H9 (cell line): ENCODE measurements at places on chromosomes 16 and 17. TPM values are rescaled to one million over a fixed set of nuclear protein-coding genes. Genes with fewer than 3 reads are reported as not detected.
A peak's percentile ranks its signal among the peaks of the same experiment; 100 is the strongest.

DNA sequence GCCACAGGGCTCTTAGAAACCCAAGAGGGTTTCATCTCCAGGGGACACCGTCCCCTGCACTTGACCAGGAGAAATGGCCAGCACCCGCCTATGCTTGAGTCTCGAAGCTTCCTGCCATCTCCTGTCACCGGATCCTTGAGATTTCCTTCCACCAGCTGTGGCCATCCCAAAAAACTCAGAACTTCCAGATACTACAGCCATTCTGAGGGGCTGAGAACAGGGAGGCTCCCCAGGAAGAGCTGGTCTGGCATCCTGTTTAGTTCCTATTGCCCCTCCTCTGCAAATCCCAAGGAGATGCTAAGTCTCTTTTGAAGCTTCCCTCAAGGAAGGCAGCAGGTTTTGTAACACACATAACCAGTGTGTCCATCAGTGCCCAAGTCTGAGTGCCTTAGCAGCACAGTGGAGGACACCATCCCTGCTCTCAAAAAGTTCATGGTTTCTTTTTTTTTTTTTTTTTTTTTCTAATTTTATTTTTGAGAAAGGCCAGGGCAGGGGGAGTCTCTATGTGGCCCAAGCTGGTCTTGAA lies 2.0 kb downstream of the UBALD2 start:
- peaks cover 5% of the 10 kb centered on the region for H3K4me1 ChIP-seq
- DNase-seq, result no peak
- H3K27ac ChIP-seq, result no peak overlapping the region
- H3K36me3 ChIP-seq, result peaks cover 10% of the 10 kb centered on the region

DNA sequence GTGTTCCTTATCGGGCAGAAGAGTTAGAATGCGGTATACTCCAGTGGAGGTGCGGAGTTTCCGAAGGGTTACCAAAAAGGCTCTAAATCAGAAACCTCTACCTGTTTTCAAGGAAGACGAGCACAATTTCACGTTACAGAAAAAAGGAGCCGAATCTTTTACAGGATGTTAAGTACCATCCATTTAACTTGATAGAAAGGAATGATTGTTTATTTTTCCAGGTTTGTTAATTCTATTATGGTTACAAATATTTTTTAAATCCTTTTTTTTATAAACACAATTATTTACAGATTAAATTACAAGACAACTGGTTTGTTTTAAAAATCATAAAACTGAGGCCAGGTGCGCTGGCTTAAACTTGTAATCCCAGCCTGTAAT lies 18.2 kb downstream of the ZNF213 start:
- H3K4me1 ChIP-seq, result no peaks in the 10 kb centered on the region
- H3K27me3 ChIP-seq, result no peaks in the 10 kb centered on the region; the same call in 1 of the 2 replicates
- no peak for DNase-seq

CDRT15L2 gene
- total RNA-seq, result not detected in 2 replicates

GRCh38 chr17:4032738-4033137 lies 68.5 kb upstream of the ATP2A3 start:
- H3K4me1 ChIP-seq, result no peaks in the 10 kb centered on the region
- peak; percentile 58 for DNase-seq
- no peak overlapping the region for H3K4me3 ChIP-seq
- no peak overlapping the region for H3K27ac ChIP-seq
- H3K36me3 ChIP-seq, result peaks cover 25% of the 10 kb centered on the region

DNA sequence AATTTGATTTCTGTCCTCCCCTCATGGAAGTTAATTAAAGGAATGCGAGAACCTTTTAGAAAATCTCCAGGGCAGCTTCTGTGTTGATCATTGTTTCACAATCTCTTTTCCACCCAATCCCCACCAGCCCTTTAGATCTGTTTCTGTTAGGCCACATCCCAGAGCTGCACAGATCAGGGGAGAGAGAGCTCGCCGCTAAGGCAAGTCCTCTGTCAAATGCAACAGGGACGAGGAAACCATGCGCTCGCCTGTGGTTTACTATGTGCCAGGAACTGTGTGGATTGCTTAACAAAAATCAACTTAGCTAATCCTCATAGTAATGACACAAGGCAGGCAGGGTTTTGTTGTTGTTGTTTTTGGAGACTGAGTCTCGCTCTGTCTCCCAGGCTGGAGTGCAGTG lies 115.4 kb downstream of the SALL1 start:
- peaks cover 9% of the 10 kb centered on the region; the same call in 1 of the 2 replicates for H3K4me1 ChIP-seq
- H3K27me3 ChIP-seq, result no peaks in the 10 kb centered on the region
- DNase-seq, result no peak
- H3K4me3 ChIP-seq, result no peak overlapping the region
- H3K36me3 ChIP-seq, result no peaks in the 10 kb centered on the region

DNA sequence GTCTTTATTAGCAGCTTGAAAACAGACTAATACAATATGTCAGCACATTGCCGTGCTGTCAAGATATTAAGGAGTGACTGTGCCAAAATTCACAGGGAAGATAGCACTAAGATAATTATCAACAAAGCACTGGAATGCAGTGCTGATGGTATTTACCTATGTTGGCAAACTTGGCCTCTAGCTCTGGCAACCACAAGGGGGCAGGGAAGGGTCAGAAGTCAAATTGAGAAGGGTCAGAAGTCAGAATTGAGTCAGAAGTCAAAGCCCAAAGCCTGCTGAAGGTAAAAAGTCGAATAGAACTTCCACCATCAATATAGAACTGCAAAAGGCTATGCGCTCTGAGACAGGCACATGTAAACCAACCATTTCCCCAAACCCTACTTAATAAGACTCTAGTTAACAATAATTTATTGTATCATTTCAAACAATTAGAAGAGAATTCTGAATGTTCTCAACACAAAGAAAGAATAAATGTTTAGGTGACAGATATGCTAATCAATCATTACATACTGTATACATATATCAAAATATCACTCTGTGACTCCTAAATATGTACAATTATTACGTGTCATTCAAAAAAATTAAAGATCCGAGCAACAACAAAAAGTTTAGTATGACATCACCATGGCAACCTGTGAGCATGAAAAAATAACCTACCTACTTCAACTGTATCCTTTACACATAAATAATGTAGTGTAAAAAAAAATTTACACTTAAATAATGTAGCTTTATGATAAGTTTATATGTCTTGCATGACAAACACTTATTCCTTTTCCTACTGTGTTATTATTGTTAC lies 916.1 kb downstream of the KCNJ2 start:
- no peak overlapping the region for H3K4me3 ChIP-seq
- no peak overlapping the region for H3K27ac ChIP-seq
- DNase-seq, result peak; percentile 79
- H3K36me3 ChIP-seq, result no peaks in the 10 kb centered on the region
- no peaks in the 10 kb centered on the region for H3K27me3 ChIP-seq

GRCh38 chr16:4519274-4520058 lies 19.1 kb downstream of the CDIP1 start:
- H3K27me3 ChIP-seq, result no peaks in the 10 kb centered on the region
- DNase-seq, result no peak
- H3K4me3 ChIP-seq, result no peak overlapping the region
- H3K36me3 ChIP-seq, result peaks cover 4% of the 10 kb centered on the region
- H3K27ac ChIP-seq, result no peak overlapping the region

GRCh38 chr16:58324792-58325191 lies 30.0 kb upstream of the PRSS54 start:
- H3K36me3 ChIP-seq, result no peaks in the 10 kb centered on the region
- no peak for DNase-seq
- no peak overlapping the region for H3K27ac ChIP-seq
- H3K27me3 ChIP-seq, result no peaks in the 10 kb centered on the region

DNA sequence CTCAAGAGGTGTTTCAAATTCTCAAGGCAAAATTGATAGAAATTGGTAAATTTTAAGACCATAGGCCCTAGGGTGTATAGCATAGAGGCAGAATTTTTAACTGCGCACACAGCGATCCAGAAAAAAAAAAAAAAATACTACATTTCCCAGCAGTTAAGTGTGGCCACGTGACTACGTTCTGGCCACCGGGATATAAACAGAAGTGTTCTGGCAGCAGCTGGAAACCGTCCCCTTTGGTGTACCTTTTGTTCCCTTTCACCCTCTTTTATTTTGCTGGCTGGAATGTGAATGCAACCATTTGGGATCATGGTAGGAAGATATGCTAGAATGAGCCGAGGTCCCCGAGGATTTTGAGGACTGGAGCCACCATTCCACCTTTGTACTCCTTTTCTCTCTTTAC lies 52.7 kb upstream of the AKAP1 start:
- no peak overlapping the region for H3K27ac ChIP-seq
- H3K4me1 ChIP-seq, result no peaks in the 10 kb centered on the region; the same call in 1 of the 2 replicates
- H3K36me3 ChIP-seq, result peaks cover 11% of the 10 kb centered on the region

DNA sequence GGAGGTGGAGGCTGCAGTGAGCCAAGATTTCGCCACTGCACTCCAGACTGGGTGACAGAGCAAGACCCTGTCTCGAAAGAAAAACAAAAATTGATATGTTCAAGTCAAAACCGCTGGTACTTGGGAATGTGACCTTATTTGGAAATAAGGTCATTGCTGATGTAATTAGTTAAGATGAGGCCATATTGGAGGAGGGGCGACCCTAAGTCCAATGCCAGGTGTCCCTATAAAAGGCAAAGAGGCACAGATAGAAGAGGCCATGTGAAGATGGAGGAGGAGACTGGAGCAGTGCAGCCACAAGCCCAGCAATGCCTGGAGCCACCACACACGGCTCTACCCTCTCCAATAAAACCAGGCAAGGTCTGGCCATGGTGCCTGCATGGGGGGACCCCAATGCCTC lies 50.8 kb upstream of the JPH3 start:
- no peak overlapping the region for H3K4me3 ChIP-seq
- no peaks in the 10 kb centered on the region for H3K27me3 ChIP-seq
- DNase-seq, result no peak

GRCh38 chr17:76382803-76383545 lies 1.4 kb upstream of the SPHK1 start:
- H3K27me3 ChIP-seq, result peaks cover 16% of the 10 kb centered on the region; the same call in 1 of the 2 replicates
- 0 out of 2 replicates have a peak, but pooled peaks cover 2% of the 10 kb centered on the region for H3K4me1 ChIP-seq
- no peak overlapping the region for H3K27ac ChIP-seq
- peaks cover 2% of the 10 kb centered on the region; the same call in 1 of the 3 replicates for H3K36me3 ChIP-seq
- H3K4me3 ChIP-seq, result peak overlapping the region; percentile 96

DNA sequence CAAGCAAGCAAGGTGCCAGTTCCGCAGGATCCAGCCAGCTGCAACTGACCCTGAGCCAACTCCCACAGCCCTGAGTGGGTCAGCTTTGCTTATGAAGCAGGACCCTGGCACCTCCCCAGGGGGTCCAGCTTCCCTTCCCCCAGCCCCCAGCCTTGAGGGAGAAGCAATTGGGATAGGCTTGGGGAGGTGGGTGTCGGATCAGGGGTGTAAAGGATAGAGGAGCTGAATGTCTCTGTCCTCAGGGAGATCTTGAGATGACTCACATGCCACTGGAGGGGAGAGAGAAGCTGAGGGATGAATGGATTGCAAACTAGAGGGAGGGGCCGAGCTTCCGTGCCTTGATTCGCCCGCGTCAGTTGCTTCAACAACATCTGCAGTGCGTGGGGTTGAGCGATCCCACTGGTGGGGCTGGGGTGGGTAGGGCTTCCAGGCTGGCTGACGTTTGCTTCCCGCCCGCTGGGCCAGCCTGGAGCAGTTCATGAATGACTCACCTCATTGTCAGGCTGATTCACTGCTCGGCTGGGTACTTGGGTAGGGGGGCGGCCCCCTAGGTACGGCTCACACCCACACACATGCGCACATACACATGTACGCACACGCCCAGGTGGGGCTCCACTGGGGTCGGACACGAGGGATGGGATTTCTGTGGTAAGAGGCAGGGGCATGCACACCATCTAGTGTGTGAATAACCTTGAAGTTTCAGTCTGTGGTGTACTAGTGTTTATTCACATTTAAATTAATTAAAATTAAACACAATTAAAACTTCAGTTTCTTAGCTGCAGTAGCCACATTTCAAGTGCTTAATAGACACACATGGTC lies 3.6 kb upstream of the HROB start:
- H3K4me1 ChIP-seq, result peaks cover 5% of the 10 kb centered on the region; the same call in 1 of the 2 replicates
- DNase-seq, result peak; percentile 93
- no peaks in the 10 kb centered on the region for H3K27me3 ChIP-seq
- H3K4me3 ChIP-seq, result peak overlapping the region; percentile 50
- no peak overlapping the region for H3K27ac ChIP-seq

GRCh38 chr16:88869673-88869980 lies 3.2 kb upstream of the PABPN1L start:
- H3K4me1 ChIP-seq, result no peaks in the 10 kb centered on the region
- DNase-seq, result no peak
- H3K36me3 ChIP-seq, result no peaks in the 10 kb centered on the region

GRCh38 chr17:57552114-57552624 lies 192.9 kb downstream of the CCDC182 start:
- peak; percentile 89 for DNase-seq
- no peak overlapping the region for H3K4me3 ChIP-seq
- no peaks in the 10 kb centered on the region for H3K27me3 ChIP-seq
- no peaks in the 10 kb centered on the region for H3K36me3 ChIP-seq
- peaks cover 14% of the 10 kb centered on the region; the same call in 1 of the 2 replicates for H3K4me1 ChIP-seq

- no peak overlapping the region for H3K4me3 ChIP-seq
- no peak overlapping the region for H3K27ac ChIP-seq
- H3K36me3 ChIP-seq, result peaks cover 21% of the 10 kb centered on the region; the same call in 2 of the 3 replicates
- H3K27me3 ChIP-seq, result no peaks in the 10 kb centered on the region
Measured at GRCh38 chr17:39527220-39527813, 66.0 kb downstream of the CDK12 start.

DNA sequence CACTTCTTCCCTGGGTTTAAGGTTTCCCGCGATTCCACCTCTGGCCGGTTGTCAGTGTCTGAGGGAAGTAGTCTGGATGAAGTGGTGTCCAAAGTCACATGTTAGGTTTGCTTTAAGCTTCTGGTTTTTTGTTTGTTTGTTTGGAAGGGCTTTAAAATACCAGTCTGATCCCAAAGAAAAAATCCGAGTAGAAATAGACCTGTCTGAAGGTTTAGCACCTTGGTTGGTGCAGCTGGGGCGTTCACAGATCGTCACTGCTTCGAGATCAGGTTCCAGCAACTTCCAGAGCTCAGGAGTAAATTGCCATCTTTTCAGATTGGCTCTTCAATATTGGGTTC lies 567 bp downstream of the TMEM97 start:
- no peaks in the 10 kb centered on the region for H3K27me3 ChIP-seq
- no peak overlapping the region for H3K27ac ChIP-seq
- H3K4me3 ChIP-seq, result peak overlapping the region; percentile 96
- H3K4me1 ChIP-seq, result peaks cover 6% of the 10 kb centered on the region
- no peak for DNase-seq

- H3K36me3 ChIP-seq, result no peaks in the 10 kb centered on the region
- no peaks in the 10 kb centered on the region for H3K27me3 ChIP-seq
- H3K4me1 ChIP-seq, result peaks cover 5% of the 10 kb centered on the region; the same call in 1 of the 2 replicates
- peak; percentile 50 for DNase-seq
- H3K4me3 ChIP-seq, result peak overlapping the region; percentile 36; the same call in 1 of the 3 replicates
Measured at GRCh38 chr16:57911743-57912142, 59.2 kb downstream of the CNGB1 start.
